GM20000 (cell line): ENCODE measurements at places on chromosomes 3 and 15.

- no peak for DNase-seq
Observed at GRCh38 chr3:54196360-54196991, 74.1 kb downstream of the CACNA2D3 start.

DNA sequence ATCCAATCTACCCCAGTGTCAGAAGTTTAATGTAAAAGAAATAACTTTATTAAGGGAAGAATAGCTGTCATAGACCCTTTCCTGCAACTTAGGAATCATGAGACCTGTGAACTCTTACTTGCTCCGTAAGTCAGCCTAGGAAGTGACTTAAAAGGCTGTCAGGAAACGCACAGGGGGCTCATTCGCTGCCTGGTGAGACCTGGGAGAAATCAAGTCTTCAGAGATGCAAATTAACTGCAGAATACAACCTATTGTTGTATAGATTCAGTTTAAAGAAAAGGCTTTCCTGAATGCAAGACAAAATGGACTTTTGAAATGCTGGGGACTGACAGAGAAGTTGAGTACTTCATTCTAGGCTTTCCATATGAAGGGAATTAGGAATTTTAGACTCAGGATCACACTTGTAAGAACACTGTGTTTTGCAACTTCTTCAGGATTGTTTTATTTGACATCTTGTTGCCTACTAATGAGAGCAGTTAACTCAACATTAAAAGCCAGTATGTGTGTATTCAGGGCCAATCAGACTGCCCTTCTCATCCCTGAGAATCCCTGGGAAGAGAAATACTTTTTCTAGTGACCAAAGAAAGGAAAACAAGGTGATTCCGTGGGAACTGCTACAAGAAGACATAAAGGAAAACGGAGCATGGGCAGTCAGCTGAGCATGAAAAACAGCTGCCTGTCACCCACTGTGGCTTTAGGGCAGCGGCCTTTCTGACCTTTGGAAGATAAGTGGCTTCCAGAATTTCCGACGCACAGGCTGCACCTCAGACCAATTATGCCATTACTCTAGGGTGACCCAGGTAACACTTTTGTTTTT, 18.5 kb upstream of the DPPA4 start:
- no peak for DNase-seq

DNA sequence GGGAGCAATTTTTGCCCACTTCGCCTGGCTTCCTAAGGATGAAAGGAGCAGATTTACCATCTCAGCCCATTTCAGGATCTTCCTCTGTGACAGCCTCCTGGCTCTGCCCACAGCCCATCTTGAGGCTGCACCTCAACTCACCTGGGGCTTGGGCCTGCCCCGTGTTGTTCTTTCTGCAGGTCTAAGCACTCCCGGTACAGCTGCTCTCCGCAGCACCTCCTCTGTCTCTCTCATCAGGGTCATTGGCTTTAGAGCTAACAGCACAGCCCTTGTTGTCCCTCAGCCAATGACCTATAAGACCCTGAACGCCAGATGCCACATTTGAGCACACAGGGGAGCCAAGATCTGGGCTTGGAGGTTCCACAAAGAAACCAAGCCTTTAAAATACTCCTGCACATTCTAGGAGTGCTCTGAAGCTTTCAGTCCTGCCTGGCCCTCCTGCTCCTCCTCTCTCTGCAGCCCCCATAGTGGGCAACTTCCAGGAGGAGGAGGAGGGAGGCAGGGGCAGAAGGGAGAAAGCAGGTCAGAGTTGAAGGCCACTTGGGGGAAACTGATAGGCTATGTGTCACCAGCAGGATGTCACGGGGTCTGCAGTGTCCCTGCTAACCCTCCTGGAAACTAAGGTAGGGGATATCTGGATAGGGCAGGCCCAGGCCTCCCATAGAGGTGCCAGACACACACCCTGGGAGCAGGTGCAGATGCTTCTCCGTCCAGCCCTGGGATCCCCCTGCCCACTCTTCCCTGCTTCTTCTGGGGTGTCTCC, 115.6 kb downstream of the ETFA start:
- DNase-seq = no peak

DNA sequence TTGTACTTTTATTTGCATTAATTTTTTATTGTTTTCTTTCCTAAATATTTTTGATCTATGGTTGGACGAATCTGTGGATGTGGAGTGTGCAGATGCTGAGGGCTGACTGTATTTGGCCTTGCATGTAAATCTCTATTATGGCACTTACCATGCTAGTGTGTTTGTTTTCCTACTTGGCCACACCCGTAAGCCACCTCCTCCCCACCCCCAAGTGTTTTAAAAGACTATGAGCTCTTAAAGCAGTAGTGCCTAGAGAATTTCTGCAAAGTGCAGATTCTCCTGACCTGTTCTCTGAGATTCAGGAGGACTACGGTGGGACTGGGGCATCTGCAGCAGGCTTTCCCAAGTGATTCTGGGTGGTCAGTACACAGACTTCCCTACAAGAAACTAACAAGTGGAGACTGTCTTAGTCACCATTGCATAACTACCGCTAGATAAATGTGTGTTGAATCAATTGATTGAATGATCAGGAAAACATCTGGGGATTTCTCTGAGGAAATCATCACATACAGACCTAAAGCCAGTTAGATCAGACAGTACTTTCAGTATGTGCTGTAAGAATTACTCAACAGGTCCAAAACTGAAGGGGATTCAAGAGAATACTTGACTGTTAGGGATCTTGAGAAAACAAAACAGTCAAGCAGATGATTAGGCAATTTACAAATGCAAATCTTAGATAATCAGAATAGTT, 6.2 kb upstream of the TIPARP start:
- DNase-seq = no peak

- DNase-seq = no peak
Observed at GRCh38 chr3:56356808-56357207, 111.5 kb downstream of the ERC2 start.

- DNase-seq = peak; percentile 50
Observed at GRCh38 chr15:41291065-41291631, 41.2 kb downstream of the OIP5 start.

GRCh38 chr15:77327168-77327567, 92.7 kb downstream of the PEAK1 start:
- no peak for DNase-seq

DNA sequence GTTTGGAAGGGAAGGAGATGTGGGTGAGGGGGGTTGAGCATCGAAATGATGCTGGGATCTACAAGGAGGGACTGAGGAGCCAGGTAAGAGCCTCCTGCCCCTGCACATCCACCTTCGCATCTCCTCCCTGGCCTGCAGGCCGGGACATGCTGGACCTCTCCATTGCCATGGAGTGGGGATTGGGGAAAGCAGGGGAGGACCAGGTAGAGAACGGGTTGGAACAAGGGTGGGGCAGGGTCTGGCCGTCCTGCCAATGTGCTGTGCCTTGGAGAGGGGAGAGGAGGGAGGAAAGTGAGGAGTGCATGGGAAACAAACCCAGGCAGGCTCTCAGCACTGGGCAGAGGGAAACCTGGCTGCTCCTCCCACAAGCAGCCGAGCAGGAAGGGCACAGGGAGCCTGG, 10.6 kb downstream of the PLA2G4B start:
- no peak for DNase-seq

DNA sequence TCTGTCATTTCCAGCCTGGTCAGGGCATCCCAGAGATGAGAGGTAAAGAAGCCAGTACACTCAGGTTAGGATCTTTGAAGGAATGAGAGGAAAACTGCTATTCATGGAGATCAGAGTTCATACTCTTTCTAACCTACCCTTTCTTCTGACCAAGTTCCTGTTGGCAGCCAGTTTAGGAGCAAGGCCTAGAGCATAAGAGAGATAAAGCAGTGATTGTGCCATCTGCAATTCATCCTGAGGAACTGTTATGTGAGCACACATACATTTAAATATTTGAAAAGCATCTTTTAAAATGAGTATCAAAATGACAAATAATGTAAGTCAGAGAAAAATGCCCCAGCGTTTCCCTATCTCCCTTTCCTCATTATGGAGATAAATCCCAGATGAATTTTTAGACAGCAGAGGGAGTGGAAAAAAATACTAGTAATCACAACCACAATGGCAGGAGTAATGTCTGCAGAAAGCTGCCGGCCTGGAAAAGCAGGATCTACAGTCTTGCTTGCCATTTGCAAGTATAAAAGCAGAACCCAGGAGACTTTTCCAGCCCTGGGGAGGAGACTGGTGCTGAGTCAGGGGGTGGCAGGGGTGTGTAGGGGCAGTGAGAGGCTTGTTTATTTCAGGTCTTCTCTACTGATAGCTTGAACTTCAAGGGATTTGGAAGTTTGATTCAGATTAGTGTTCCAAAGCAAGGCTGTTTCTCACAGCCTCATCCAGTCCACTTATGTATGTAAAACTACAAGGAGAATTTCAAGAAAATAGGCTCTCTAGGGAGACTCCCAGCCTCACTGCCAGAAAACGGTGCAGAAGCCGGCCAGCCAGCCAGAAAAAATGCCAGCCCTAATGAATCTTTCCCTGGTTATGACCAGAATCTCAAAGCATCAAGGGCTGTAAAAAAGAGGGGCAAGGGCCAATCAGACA, 1052.4 kb downstream of the TUSC7 start:
- DNase-seq = no peak

DNA sequence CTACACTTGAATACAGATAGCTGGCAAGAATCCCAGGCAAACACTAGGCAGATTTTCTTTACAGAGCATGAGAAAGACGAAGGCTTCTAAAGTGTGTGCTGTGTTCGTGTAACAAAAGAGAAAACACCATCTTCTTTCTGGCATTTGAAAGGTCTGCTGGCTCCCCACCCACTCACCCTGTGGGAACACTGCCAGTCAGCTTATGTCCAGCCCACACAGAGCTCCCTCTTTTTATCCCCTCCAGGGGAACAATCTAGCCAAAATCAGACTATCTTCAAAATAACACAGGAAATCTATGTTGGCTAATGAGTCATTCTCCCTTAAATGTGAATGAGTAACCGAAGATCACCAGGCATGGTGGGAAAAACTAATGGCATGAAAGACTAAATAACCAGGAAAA, 45.6 kb upstream of the PAQR5 start:
- no peak for DNase-seq

GRCh38 chr3:112908252-112908651, 61.6 kb upstream of the CD200R1L start:
- DNase-seq = peak; percentile 35

- no peak for DNase-seq
Observed at GRCh38 chr3:34174740-34175139, 376.3 kb downstream of the PDCD6IP start.

DNA sequence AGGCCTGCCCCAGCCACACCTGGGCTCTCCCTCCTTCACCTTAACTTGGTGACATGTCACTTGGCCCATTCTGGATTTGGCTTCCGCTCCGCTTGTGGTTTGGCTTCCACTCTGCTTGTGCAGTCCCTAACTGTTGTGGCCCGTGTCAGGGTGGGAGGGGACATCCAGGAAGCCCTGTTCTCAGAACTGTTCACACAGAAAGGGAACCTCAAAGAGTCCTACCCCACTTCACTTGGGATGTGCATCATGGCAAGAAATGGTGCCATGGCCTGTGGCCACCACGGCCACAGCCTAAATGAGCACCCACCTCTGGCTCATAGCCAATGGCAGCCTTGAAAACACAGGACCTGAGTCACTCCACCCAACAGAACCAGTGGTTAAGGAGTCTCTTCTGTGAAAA, 63.4 kb downstream of the CYP19A1 start:
- no peak for DNase-seq

- no peak for DNase-seq
Observed at GRCh38 chr3:181555681-181556080, 156.0 kb upstream of the SOX2 start.

DNA sequence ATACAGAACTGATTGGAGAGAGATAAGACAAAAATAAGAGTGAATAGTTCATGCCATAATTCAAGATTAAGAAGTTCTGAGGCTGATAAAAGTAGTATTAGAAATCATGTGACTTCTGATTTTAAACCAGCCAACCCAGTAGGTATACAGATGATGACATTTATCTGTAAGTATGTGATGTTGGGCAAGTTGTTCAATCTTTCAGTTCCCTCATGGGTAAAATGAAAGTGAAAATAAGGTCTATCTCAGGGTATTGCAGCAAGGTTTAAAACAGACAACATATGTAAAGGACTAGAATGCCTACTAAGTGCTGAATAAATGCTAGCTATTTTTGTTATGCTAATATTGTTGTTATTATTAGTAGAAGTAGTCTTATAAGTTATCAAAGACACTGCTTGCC, 1055.7 kb downstream of the NAALADL2 start:
- no peak for DNase-seq

- no peak for DNase-seq
Observed at GRCh38 chr3:71599416-71599815, 15.9 kb upstream of the FOXP1 start.

DNA sequence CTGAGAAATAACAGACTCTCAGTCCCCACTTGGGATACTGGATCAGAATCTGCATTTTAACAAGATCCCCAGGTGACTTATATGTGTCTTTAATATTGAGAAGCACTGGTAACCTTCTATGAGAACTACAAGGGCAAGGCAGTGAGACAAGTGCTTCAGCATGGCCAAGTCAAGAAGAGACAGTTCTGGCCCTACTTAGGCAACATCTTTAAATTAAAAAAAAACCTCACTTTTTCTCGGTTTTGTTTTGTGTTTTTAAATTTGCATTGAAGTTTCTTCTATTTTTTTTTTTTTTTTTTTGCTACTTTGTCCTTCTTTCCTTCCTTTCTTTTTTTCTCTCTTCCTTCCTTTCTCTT, 42.5 kb upstream of the SPTSSB start:
- no peak for DNase-seq

- DNase-seq = no peak
Observed at GRCh38 chr15:91872356-91873137, 19.0 kb downstream of the SLCO3A1 start.

DNA sequence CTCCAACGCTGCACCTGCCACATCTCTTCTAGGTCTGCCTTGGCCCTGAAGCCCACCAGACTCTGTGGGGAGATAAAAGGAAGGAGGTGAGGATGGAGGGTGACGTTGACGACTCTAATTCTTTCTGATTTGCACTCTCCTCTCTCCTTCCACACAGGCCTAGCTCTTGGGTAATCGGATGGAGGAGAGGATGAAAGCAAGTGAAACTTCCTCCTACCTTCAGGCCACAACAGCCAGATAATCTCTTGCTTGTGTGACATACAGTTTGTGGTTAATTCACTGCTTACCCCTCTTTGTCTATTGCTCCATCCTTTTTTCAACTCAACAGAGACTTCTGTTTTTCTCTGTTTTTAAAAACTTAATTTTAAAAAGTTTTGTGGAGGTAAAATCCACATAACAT, 208.1 kb downstream of the SV2B start:
- DNase-seq = no peak

- DNase-seq = no peak
Observed at GRCh38 chr3:129598000-129598381, 8.5 kb downstream of the PLXND1 start.

- DNase-seq = no peak
Observed at GRCh38 chr3:71554649-71555048, 28.9 kb downstream of the FOXP1 start.
